ENCODE measurements at places on chromosomes 7 and 10.

- DNase-seq = no peak
Measured at GRCh38 chr10:986137-986825, 2.0 kb upstream of the GTPBP4 start.

GRCh38 chr10:106547047-106547635 is 617.4 kb downstream of the SORCS1 start:
- DNase-seq = no peak

DNA sequence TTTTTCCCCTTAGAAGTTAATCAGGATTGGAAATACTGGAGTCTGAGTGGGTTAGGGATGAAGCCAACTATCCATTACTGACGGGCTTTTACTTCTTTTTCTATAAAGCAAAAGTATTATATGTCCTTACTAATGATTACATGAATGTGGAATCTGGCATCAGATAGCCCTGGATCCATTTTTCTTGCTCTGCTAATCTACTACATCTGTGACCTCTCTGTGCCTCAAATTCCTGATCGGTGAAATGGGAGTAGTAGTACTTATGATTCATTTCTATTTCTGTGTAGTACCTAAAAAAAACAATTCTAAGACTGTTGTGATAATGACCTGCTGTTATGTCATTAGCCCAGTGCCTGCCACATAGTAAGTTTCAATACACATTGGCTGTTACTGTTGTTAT is 621.6 kb downstream of the SORCS3 start:
- DNase-seq = no peak

- DNase-seq = no peak
Measured at GRCh38 chr7:140017543-140017942, 45.2 kb downstream of the PARP12 start.

- DNase-seq = peak; percentile 49
Measured at GRCh38 chr7:38318803-38319416, 45.5 kb upstream of the TARP start.

- DNase-seq = no peak
Measured at GRCh38 chr7:36562121-36562520, 162.2 kb downstream of the AOAH start.

DNA sequence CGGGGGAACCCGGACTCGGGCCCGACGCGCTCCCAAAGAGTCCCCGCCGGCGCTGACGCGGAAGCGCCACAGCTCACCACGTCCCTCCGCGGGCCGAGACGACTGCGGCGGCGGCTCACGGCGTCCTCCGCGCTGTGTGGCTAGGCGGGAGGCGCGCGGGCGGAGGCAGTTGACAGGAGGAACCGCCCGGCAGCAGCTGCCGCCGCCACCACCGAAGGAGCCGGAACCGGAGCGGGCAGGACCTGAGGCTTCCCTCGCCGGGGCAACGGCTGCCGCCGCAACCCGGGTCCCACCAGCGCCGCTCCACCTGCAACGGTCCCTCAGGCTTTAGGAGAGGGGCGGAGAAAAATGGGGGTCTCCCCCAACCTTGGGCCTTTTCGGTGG is 334 bp downstream of the ZNF800 start:
- no peak for DNase-seq

DNA sequence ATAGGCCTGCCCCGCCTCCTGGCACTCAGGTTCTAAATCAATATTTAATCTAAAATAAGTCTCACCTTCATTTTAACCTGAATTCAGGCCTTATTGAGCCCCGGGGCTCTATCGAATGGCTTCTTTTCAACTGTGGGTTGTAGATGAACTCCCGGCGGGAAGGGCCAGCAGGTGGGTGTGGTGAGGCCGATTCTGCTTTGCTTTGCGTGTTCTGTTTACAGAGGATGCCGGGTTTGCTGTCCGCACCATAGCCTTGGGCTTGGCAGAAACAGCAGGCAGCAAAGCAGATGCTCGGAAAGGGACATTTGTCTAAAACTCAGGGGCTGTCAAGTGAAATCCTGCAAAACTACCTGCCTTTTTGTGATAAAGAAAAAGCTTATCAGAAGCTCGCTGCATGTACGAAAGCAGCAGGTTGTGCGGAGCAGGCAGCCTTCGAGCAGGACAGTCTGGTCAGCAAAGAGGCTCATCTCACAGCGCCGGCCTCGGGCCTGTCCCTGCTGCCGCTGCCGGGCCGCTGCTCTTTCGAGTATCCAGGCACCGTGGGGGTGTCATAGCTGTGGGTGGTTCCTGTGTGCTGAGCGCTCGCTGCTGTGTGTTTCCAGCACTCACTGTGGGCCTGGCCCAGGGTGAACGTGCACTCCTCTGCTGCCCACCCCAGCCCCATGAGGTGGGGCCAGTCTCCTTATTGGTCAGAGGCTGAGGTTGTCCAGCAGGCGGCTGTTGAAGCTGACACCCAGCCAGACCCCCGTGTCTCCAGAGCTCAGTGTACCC is 434.8 kb upstream of the FOXK1 start:
- DNase-seq = no peak

- DNase-seq = no peak
Measured at GRCh38 chr7:1743481-1744230, 73.6 kb downstream of the ELFN1 start.

- DNase-seq = no peak
Measured at GRCh38 chr10:69807122-69807521, 5.4 kb downstream of the COL13A1 start.

- peak; percentile 47 for DNase-seq
Measured at GRCh38 chr10:12348870-12349628, at the start of gene CAMK1D. TSS of gene CAMK1D (plus strand) at chr10:12349547.

DNA sequence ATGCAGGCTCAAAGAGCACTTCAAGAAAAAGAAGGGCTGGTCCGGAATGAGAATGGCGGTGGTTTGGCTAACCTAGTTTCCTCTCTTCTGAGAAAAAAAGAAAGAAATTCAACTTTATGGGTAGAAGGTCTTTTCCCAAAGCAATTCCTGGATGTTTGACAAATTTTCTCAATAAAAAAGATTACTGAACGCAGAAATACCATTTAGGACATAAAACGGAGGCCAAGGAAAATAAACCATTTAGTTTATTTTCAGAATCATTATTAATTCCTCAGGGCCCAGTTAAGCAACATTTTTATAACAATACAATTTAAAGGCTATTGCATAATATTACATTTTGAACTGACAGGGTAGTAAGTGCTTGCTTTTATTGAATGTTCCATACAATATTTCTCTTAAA is 284.6 kb upstream of the ANKRD30A start:
- DNase-seq = no peak

DNA sequence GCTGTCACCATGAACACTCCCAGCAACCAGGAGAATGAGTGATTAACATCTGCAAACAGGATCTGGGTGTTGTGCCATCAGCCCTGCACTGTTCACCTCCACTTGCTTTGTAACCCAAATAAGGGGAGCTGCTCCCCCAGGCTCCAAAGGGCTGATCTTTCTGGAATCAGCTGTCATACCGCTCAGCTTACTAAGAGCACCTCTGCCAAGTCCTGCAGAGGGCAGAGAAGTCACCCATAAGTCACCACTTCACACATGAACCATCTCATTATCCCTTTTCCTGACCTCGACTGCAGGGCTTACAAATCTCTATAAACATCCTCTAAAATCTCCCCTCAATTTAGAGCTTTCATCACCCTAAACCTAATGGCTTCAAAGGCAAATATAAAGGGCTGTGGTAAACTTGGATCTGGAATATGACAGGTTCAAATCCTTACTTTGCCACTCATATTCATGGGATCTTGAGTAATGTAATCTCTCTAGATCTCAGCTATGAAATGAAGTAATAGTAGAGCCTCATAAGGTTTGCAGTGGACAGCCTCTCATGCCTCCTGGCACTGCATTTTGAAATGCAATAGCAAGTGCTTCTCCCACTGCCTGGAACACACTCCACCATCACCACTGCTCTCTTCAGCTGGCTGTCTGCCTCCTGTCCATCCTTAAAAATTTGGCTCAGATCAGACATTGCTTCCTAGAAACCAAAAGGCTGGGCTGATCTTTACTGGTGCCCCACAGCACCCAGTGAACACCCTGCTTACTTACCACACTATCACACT is 38.8 kb downstream of the ERLIN1 start:
- DNase-seq = no peak

DNA sequence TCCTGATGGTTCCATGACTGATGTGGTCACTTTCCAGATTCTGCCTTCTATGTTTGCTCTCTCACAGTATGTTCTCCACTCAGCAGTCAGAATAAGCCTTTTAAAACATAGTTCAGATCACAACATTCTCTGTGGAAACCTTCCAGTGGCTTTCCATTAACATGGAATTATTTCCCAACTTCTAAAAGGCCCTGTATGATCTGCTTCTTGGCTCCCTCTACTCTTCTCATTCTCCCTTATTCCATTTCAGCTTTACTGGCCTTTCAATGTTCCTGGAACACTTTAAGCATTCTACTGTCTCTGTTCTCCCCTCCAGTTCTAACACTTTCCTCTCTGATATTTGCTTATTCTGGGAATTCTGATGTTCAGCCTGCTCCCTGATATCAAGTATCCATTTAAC is 325.6 kb downstream of the THSD7A start:
- no peak for DNase-seq

- no peak for DNase-seq
Measured at GRCh38 chr7:22481726-22482125, 18.3 kb downstream of the STEAP1B start.

- DNase-seq = peak; percentile 5
Measured at GRCh38 chr10:89793649-89794254, 92.4 kb downstream of the KIF20B start.

DNA sequence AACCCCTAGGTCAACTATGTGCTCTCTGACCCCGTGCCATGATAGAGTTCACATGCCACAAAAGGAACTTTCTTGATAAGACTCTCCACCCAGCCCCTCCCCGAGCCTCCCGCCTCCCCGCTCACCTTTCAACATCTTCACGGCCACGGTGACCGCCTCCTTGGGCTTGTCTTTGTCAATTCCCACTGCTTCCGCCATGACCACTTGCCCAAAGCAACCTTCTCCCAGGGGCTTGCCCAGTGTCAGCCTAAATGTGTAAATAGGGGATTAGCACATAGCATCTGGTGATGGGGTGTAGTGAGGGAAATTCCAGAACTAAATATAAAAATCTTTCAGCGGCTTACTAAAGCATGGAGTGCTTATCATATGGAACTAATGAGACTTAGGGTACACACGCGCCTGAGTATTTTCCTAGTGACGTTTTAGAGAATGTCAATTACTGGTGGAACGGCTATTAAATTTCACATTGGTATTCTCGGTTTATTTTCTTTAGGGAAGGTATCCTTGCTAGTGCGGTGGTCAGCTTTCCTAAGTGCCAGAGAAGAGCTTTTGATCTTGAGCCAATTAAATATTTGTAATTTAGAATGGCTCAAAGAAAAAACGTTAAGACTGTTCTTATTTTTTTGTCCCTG is 97.4 kb downstream of the FGFR2 start:
- DNase-seq = no peak

DNA sequence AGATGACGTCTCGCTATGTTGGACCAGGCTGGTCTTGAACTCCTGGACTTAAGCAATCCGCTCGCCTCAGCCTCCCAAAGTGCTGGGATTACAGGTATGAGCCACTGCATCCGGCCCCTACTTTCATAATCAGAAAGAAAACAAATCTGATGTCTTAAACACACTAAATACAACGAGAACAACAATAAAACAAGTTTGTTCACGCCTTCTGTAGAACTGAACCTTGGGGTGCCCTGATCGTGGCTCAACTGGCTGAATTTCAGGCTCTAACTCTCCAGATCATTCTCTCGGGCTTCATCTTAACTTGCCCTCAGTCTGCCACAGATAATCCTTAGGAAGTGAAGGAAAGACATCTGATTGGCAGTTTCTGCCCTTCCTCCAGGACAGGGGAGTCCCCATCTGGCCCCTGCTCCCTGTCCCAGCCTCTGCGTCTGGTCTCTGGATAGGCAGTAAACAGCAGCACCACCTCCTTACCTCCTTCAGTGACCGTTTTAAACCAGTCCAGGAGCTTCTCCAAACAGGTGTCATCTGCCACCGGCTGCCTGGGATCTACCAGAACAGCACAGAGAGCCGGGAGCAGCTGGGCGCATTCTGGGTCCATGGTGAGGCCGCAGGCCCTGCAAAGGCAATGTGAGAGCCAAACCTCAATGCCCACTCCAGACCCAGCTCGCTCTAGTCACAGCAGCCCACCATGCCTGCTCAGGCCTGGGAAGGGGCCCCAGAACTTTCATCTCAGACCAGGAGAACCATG is 1.3 kb downstream of the BRAT1 start:
- DNase-seq = no peak

GRCh38 chr10:91156196-91156595 is 64.3 kb upstream of the PCGF5 start:
- no peak for DNase-seq

DNA sequence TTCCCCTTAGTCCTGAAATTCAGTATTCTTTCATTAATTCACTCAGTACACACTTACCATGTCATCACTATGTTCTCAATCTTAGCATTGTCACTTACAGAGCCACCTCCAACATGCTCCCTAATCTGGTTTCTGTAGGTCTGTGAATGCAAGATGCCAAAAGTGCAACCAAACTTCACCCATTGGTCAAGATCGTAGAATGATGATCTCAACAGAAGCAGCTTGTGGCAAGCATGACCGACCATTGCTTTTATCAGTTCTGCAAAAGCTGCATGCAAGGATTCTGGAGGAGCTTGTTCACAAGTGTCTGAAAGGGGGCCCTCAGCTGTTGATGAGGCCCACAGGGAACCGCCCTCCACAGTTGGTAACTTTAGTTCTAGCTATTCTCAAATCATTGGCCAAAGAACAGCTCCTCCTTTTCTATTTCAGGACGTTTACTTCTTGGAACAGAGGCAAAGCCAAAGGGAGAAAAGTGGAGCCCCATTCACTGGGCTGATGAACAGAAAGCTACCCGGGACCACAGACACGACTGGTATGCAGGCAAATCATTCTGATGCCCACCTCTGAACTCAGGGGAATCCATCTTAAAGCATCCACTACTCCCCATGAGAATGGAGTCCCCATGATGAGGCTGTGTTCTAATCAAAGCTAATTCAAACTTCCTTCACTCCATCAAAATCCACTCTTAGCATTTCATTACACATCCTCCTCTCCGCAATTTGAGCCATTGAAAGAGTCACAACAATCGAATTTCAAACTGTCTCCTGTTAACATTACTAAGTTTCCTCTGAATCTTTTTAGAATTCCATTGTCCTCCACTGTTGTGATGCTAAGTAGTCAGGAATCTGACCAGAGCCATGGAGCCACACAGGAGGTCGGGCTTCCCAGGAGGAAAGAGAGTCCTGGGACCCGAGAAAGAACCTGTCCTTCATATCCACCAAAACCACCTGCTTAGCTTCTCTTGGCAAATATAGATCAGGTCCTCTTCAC is 13.9 kb downstream of the GRB10 start:
- no peak for DNase-seq

DNA sequence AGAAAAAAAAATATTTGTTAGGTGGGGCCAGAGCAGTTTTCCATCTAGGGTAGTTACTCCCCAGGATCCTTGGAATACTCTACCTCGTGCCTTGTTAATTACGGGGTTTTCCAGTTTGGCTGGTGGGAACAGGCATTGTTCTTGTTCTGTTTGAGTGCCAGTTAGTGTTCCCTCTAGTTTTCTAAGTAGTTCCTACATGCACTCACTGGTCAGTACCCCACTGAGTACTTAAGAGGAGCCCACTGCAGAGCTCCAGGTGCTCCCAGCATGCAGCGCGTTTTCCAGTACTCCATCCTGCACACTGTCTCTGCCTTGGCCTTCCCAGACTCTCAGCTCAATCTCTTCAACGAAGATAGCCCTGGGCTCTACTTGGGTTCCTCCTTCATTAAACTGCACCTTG is 58.0 kb downstream of the AHCYL2 start:
- no peak for DNase-seq

Data from DMS 273 treated with DMSO at 0.1 percent for 48 hours (cell line).